Naive thymus-derived CD4-positive, alpha-beta T cell (primary cell): ENCODE measurements at places on chromosomes 7 and 10.

GRCh38 chr7:118245267-118246040 is 20.9 kb downstream of the ANKRD7 start:
- DNase-seq: no peak

- no peak for DNase-seq
Measured at GRCh38 chr7:25424113-25424512, 195.8 kb upstream of the NPVF start.

DNA sequence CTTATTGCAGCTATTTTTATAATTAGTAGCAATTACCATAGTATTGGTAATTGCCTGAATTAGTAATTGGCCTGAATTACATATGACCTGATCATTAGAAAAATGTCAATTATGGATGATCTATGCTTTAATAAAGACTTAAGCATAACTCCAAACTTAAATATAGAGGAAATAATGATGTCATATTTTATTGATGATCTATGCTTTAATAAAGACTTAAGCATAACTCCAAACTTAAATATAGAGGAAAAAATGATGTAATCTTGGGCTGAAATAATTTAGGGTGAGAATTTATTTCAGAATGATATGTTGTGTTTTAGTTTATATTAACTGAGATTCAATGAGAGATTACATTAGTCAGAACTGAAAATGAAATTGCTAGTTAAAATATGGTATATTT is 266.0 kb upstream of the DKK1 start:
- DNase-seq: no peak

- no peak for DNase-seq
Measured at GRCh38 chr10:4790922-4791321, 35.1 kb upstream of the AKR1E2 start.

DNA sequence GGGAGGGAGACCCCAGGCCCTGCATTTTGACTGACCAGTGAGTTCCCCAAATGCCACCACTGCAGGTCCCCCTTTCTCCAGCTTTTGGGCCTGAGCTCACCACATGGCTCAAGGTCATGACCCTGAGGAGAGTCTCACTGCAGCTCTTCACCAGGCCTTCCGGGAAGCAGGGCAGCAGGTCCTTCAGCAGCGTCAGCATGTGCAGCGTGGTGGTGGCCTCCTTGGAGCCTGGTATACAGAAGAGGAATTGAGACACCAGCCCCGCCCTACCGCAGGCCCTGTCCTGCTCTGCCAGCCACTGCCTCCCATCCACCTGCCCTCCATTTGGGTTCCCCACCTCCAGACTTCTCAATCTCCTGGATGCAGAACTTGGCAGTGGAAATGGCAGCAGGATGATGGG is 13.0 kb downstream of the RRP12 start:
- DNase-seq: no peak

DNA sequence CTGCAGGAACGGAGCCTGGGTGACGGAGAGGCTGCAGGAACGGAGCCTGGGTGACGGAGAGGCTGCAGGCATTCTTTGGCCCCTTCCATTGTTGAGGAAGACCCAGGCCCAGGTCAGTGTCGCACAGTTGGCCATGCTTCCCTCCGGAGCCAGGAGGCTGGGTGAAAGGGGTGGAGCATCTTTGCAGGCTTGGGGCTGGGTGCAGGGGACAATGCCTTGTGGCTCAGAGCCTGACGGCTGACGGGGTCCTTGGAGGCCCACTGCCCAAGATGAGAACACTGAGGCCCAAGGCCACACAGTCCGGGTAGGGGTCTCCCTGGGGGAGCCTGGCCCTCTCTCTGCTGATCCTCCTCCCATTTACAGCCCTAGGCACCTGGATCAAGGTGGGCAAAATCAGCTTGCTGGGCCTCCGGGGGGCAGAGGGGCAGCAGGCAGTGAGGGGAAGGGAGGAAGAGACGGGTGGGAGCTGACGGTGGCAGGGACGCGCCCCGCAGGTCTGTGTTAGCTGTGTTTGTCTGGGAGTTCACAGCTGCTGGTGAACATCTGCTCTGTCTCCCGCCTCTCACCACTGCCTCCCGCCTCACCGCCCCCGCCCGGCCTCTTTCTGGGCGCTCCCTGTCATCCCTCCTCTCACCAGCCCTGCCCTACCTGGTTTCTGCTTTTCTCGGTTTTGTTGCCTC is 30.6 kb upstream of the PCBD1 start:
- no peak for DNase-seq

DNA sequence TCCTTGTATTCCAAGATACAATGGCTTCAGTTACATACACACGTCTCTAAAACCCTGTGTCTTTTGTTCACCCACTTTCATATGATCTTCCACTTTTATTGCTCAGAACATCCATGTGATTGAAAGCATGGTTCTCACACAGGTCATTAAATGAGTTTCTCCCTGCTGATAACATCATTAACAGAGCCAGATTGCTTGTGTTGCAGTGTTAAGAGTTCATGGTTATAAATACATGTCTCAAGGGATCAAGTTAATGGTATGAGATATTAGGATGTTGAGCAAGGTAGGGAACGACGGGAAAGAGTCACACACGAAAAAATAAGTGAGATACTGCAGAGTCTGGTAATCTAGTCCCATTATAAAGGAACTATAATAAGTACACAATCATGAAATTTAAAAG is 861.5 kb downstream of the SORCS1 start:
- no peak for DNase-seq

GRCh38 chr7:41035794-41036193 is 667.1 kb downstream of the INHBA start:
- no peak for DNase-seq
